ENCODE measurements at places on chromosomes 5 and 9.

DNA sequence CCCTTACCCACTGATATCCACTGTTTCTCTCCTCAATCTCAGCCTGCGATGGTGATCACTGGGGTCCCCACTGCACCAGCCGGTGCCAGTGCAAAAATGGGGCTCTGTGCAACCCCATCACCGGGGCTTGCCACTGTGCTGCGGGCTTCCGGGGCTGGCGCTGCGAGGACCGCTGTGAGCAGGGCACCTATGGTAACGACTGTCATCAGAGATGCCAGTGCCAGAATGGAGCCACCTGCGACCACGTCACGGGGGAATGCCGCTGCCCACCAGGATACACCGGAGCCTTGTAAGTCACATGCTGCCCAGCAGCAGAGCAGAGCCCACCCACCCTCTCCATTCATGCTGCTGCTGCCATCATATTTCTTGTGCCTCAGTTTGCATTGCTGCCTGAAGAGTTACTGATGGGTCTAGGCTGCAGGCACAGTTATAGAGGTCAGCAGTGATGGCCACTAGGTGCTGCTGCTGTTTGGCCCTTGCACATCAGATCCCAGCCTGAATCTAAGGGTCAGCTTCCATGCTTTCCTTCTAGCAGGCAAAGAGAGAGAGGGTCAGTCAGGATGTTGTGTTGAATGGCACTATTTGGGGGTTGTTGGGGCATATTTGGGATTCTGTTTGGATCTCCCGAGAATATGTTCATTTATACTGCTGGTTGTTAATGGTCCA is 106.0 kb downstream of the MEGF10 start:
- DNase-seq: no peak

DNA sequence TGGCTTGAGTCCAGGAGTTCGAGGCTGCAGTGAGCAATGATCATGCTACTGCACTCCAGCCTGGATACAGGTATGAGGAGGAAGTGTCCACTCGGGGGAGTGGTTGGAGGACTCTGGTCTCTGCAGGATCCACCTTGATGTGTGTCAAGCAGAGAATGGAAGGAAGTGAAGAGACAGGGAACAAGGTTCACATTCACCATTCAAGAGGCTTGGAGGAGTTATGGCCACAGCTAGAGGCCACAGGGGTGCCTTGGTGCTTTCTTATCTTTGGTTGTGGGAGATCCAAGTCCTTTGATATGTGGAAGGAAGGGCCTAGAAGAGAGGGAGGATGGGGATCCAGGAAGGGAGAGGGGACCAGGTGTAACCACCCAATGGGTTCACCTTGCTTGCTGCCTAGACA is 5.4 kb upstream of the CERCAM start:
- DNase-seq: no peak

DNA sequence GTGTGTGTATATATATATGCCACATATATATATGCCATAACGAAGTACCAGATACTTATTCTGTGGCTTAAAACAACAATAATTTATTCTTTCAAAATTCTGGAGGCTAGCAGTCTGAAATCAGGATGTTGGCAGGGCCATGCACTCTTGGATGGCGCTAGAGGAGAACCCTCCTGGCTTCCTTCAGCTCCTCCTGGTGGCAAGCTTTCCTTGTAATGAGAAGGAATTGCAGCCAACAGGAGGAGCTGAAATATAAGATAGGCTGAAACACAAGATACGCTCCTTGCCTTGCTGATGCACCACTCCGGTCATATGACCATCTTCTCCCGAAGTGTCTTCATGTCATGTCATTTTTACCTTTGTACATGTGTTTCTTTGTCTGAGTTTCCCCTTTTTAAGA is 368.1 kb upstream of the CTNND2 start:
- DNase-seq: no peak

GRCh38 chr5:54829102-54829501 is 156.3 kb downstream of the ESM1 start:
- DNase-seq: no peak

- DNase-seq: no peak
Measured at GRCh38 chr5:40034441-40034840, 609.7 kb upstream of the DAB2 start.

GRCh38 chr9:129183495-129184218 is 5.6 kb upstream of the IER5L start:
- DNase-seq: no peak

DNA sequence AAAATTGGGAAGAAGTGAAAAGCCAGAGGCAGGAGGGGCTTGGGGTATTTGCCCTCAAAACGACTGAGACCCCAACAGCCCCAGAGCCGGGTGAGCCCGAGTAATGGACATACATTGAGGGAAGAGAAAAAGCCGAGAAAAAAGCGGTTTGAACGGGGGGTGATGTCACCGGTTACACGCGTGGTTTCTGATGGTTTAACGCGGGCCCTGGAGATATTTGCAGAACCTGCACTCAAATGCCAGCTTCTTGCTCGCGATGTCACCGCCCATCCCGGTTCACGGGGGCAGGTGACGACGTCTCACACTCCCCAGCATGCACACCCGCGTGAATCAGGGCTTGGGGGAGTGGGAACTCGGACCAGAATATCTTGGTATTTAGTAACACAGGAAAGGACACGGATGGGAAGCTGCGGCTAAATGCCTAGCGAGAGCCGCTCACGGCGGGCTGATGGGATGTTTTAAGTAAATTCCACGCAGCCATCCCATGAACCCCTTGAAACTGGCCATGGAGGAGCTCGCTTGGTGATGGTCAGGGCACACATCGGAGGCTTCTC is 102.0 kb upstream of the RAPGEF1 start:
- DNase-seq: no peak

GRCh38 chr5:97338729-97339128 is 155.7 kb upstream of the RIOK2 start:
- no peak for DNase-seq

GRCh38 chr5:172529896-172530295 is 75.6 kb upstream of the SH3PXD2B start:
- DNase-seq: no peak

DNA sequence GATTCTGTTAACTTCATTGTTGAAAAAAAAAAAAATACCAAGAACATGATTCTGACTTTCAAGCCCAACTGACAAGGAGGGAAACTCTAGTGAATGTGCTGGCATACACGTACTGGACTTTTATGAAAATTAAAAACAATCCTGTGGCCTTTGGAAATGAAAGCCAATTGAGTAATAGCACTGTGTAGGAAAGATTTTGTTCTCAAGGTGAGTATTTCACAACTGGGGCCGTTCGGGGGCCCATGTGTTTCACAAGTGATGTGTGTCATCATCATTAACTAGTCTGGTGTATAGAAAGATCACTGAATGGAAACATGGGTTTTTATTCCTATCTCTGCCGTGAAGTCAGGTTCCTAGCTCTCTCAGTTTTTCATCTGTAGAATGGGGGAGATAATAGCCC is 605.0 kb upstream of the CLINT1 start:
- DNase-seq: no peak

- no peak for DNase-seq
Measured at GRCh38 chr5:53035868-53036381, 46.8 kb downstream of the ITGA2 start.

GRCh38 chr9:31683116-31683515 is 701.3 kb upstream of the ACO1 start:
- no peak for DNase-seq

- DNase-seq: no peak
Measured at GRCh38 chr5:1919209-1919566, 36.5 kb upstream of the IRX4 start.
